Stimulated activated CD8-positive, alpha-beta memory T cell treated with anti-CD3 and anti-CD28 coated beads, Interleukin-15, amount 100 ng/mL, for 1 hour (primary cell): ENCODE measurements at places on chromosomes 13 and 19.
A peak's percentile ranks its signal among the peaks of the same experiment; 100 is the strongest.

- DNase-seq, result no peak
Observed at GRCh38 chr19:46741447-46741846, 4.4 kb upstream of the FKRP start.

- DNase-seq, result no peak
Observed at GRCh38 chr19:7676376-7676775, 514 bp upstream of the MCEMP1 start.

DNA sequence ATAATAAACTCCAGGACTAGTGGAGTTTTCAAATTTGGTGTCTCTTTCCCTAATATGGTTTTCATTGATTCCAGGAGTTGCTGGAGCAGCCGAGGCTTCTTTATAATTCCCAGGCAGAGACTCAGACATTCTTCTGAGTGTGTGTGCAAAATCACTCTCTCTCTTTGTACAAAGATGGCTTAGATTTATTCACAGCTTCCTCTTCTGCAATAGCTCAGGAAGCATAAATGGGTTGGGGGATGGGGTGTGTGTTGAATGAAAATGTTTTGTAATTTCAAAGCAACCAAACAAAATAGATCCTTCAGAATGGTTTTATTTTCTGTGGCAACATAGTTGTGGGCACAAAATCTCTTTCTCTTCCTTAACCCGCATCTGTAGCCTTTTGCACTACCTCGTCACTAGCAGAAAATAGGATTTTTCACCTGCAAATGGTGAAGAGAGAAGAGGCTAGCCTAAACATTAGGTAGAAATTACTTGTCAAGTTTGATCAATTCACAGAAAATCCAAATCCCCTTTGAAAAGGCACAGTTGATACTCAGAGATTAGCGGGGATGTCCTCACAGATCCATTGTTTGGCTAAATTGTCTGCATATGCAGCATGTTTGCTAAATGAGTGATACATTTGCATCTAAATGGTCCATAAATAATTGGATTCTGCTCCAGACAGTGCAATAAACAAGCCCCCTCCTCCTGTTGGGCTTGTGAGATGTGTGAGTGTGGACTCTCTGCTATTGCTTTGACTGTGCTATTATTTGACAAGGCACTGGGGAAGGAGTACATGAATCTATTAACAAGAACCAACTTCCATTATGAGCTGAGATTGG, 66.7 kb downstream of the CBY2 start:
- no peak for DNase-seq

DNA sequence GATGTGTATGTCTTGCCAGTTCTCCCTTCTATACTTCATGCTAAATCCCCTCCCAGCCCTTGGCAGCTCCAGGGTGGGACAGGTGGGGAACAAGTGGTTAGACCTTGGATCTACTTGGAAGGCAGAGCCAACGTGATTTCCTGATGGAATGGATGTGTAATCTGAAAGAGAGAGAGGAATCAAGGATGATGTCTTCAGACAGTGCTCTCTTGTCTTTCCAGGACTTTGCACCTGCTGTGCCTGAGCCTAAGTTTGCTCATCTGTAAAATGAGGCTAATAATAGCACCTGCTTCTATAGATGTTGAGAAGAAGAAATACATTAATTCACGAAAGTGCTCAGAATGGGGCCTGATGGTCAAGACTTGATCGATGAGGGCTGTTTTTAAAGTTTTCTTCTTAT, 7.0 kb upstream of the EGLN2 start:
- DNase-seq, result no peak

GRCh38 chr19:34254698-34255432, 511 bp downstream of the GARRE1 start:
- DNase-seq, result no peak

GRCh38 chr19:41352609-41353465, 885 bp downstream of the TGFB1 start:
- DNase-seq, result peak; percentile 60

DNA sequence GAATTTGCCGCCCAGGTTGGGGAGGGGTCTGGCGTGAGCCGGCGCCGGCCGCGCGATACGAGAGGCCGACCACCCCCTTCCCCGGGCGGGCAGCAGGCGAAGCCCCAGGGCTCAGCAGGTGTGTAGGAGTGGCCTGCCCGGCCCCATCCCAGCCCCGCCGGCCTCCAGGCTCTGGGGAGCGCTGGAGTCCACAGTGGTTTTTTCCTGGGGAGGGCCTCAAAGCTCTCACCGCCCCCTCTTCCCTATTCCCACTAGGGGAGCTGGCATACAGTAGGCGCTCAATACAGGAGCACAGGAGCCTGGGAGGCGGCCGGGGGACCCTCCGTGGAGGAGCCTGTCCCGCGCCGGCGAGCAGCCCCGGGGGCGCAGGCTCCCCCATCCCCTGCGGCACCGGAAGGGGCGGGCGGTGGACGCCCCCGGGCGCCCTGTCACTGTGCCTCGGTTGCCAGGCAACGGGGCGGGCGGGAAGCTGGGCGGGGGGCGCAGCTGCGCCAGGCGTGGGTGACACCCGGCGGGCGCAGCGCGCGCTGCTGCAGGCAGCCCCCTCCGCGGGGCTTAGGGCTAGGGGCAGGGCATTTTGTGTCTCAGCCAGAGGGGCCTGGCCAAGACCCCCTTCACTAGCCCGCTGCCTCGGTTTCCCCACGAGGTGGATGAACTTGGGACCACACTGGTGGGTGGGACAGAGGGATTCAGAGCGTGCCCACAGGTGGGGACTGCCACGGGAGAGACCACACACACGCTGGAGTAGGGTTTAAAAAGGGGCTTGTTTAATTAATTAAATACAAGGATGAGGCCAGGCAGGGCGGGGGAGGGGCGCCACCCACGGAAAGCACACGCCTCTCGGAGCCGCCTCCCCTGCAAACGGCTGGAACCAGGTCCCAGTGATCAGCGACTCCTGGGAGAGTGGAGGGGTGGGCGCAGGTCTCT, 3.6 kb upstream of the REXO1 start:
- DNase-seq, result no peak

- DNase-seq, result no peak
Observed at GRCh38 chr13:38630780-38631179, 56.1 kb upstream of the FREM2 start.

GRCh38 chr13:32362574-32362973, 47.3 kb downstream of the BRCA2 start:
- no peak for DNase-seq

DNA sequence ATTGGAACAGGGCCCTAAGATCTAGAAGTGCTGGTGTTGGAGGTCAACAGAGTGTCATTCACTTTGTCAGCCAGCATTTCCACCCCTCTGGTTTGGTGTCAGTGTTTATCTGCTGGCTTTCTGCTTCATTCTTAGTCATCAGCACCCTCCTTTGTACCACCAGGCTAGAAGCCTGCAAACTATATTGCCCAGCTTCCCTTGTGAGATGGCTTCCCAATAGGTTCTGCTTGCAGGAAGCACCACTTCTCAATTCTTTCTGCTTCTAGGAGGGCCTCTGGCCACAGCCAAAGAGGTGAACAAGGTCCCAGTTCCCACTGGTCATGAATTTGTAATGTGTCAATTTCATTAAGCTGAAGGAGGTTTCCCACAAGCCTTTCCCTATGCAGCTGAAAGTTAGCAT, 36.4 kb upstream of the CALM3 start:
- DNase-seq, result no peak

GRCh38 chr19:342801-343421, 1.7 kb downstream of the MIER2 start:
- no peak for DNase-seq

- DNase-seq, result no peak
Observed at GRCh38 chr13:51770160-51770559, 33.8 kb downstream of the DHRS12 start.

DNA sequence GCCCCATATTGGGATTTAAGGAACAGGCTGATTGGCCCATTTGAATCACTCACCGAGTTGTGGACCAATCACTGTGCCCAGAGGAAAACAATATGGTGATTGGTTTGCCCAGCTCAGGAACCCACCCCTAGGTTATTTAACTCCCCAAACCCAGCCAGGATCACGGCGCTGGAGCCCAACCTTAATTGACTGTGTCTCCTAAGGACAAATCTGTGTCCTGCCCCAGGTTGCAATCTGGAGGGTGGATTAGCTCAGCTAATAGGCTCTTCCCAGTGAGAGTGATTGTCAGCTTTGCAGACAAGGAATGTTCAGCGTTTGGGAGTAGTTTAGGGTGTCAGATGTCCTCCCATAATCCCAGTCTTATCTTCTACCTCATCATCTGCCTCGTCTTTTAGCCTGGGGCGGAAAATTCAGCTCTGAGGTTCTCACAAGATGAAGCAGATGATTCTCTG, 3.5 kb upstream of the ZNF358 start:
- no peak for DNase-seq

- no peak for DNase-seq
Observed at GRCh38 chr13:32988608-32989289, 27.5 kb upstream of the KL start.

GRCh38 chr19:16045893-16046292, 30.4 kb upstream of the TPM4 start:
- no peak for DNase-seq

DNA sequence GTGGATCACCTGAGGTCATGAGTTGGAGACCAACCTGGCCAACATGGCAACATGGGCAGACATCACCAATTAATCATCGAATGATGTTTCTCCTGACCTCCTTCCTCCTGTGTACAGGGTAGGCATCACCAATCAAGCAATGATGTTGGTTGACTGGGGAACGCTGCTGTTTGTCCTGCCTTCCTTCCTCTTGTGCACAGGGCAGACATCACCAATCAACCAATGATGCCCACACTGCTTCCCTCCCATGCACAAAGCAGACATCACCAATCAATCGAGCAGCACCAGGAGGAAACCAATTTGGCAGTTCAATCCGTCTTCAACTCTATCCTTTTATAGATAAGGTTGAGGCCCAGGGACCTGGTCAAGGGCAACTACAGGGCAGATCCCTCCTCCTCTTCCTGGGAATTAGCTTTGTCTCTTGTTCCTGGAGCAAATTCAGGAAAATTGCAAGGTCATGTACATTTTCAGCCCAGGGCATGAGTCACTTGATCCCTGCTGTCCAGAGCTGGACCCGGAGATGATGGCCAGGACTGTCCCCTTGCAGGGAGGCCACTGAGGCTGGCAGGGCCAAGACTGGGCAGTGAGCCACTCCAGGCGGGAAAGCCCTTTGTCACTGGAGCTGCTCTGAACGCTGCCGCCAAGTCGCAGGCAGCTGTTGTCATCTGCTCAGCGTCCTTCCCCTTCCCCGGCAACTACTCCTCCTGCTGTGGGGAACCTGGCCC, 5.3 kb upstream of the CSNK1G2 start:
- no peak for DNase-seq

- no peak for DNase-seq
Observed at GRCh38 chr19:17711851-17712250, 7.4 kb upstream of the MAP1S start.

DNA sequence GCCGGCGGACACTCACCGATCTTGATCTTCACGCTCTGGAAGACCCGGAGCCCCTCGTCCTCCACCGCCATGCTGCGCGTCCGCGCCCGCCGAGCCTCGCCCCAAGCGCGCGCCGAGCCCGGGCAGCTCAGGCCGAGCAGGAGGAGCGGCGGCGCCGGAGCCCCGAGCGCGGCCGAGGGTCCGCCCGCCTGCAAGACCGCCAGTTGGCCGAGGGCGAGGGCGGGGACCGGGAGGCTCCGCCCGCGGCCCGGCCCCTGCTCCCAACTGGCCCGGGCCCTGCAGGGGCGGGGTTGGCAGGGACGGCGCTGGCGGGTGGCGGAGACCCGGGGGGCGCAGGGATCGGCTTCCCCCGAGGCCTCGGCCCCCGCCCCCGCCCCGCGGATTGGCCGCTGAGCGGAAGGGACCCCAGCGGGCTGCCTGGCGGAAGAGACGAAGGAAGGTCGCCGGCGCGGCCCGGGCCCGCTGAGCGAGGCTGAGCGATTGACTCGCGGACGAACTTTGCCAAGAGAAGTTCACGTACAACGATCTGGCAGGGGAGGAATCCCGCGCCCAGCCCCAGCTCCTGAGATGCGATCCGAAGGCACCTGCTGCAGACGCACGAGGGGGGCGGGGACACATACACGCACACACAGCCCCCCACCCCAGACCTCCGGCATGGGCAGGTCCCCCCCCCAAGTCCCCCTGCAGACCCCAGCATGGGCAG, at the start of gene RASA3:
Gene RASA3 (minus strand): TSS at position 205 of the 703 bp plus-strand sequence. CDS start 134 bp downstream, at position 71.
- DNase-seq, result no peak

- DNase-seq, result no peak
Observed at GRCh38 chr13:42728507-42729180, 52.7 kb upstream of the FAM216B start.

DNA sequence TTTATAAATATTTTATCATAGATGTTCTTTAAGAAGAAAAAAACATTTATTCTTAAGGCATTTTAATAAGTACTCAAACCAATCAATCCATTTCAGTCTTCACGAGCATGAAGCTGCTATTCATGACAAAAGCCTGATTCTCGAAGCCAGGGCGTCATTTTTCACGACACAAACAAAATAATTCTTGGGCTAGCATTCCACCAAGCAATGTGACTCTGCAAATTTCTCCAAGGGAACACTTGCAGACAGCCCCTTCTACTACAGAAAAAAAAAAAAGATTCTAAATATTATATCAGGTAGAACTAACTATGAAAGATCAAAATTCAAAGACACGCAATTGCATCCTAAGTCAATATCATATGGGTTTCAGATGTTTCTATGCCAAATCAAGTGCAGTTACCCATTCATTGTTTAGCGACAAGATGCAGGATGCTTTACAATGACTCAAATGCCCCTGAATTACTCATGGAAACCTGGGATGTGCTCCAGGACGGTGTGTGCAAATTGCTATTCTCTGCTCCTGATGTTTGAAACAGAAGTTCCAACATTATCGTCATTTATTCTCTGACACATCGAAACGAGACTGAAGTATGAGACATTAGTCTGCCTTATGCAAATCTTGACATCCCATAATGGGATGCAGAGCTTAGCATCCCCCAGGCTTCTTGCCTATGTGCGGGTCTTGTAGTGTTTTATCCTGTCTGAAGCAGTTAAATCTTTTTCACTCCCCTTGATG, 517.7 kb downstream of the MYO16 start:
- no peak for DNase-seq

DNA sequence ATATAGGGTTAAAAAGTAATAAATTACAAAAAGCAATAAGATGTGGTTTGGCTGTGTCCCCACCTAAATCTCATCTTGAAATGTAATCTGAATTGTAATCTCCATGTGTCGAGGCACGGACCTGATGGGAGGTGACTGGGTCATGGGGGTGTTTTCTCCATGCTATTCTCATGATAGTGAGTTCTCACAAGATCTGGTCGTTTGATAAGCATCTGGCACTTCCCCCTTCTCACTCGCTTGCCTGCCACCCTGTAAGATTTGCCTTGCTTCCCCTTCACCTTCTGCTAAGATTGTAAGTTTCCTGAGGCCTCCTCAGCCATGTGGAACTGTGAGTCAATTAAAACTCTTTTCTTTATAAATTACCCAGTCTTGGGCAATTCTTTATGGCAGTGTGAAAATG, 577.4 kb downstream of the TBC1D4 start:
- no peak for DNase-seq

GRCh38 chr13:94305033-94305432, 174.4 kb downstream of the DCT start:
- DNase-seq, result no peak

GRCh38 chr13:110239280-110240125, 67.5 kb downstream of the COL4A1 start:
- no peak for DNase-seq
